Inflammatory macrophage (primary cell): ENCODE measurements at places on chromosomes 1 and 21.
A peak's percentile ranks its signal among the peaks of the same experiment; 100 is the strongest.

DNA sequence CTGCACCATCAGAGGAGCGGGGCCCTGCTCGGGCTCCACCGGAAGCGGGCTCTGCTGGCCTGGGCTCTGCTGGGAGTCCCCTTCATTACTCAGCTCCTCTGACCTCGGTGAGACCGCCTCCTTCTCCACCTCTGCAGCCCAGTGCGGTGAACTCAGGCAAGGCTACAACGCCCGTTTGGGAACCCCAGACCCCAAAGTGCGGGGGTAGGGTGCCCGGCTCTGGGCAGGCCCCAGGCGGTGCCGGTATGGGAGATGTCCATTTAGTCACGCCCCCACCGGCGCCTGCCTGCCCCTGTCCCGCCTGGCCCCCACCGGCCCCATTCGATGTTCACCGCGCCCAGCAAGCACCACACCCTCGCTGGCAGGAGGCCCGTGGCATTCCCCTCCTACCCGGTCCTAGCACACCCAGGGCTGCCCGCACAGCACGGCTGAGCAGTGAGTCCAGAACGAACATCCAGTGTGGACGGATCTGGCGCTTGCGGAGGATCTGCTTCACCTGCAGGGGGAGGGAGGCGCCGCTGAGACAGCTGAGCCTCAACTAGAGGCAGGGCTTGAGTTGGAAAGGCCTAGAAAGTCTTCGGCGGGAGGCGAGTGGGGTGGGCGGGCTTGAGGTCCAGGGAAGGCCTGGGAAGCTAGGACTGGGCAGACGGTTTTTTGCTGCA, 10.0 kb downstream of the MAP3K6 start:
- DNase-seq = no peak

DNA sequence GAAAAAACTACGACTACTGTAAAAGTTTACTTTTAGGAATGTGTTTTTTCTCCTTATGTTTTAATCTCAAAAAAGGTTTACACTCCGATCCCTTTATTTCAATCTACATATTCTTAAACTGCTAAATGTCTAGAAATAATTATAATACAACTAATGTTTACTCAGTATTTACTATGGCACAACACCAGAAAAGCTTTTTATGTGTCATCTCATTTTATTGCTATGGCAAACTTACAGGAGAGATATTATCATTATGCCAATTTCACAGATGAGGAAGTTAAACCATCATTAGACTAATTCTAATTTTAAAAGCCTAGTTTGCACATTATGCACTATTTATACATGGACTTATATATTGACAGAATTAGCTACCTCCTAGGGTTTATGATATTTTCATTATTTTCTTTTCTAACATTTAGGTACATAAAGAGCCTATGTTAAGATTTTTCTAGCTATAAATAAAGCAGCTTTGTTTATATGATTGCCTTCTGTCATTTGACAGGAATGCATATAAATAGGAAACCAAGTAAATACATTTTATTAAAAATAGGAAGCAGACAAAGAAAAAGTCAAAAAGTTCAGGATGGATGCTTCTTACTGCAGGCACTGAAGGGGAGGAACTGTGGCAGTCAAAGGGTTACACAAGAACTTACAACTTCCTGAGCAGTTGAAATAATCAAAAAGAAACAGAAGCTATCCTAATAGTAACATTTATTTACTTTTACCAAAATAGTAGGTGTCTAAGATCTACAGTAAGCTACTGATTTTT, 442.4 kb downstream of the LTN1 start:
- DNase-seq = no peak

DNA sequence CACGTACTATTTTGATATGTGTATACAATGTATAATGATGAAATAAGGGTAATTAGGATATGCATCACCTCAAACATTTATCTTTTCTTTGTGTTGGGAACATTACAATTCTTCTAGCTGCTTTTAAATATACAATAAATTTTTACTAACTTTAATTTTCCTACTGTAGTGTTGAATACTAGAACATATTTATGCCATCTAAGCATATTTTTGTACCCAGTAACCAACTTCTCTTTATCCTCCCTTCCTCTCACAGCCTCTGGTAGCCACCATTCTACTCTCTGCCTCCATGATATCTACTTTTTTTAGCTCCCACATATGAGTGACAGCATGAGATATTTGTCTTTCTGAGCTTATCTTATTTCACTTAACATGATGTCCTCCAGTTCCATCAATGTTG, 468.0 kb downstream of the COL11A1 start:
- no peak for DNase-seq

DNA sequence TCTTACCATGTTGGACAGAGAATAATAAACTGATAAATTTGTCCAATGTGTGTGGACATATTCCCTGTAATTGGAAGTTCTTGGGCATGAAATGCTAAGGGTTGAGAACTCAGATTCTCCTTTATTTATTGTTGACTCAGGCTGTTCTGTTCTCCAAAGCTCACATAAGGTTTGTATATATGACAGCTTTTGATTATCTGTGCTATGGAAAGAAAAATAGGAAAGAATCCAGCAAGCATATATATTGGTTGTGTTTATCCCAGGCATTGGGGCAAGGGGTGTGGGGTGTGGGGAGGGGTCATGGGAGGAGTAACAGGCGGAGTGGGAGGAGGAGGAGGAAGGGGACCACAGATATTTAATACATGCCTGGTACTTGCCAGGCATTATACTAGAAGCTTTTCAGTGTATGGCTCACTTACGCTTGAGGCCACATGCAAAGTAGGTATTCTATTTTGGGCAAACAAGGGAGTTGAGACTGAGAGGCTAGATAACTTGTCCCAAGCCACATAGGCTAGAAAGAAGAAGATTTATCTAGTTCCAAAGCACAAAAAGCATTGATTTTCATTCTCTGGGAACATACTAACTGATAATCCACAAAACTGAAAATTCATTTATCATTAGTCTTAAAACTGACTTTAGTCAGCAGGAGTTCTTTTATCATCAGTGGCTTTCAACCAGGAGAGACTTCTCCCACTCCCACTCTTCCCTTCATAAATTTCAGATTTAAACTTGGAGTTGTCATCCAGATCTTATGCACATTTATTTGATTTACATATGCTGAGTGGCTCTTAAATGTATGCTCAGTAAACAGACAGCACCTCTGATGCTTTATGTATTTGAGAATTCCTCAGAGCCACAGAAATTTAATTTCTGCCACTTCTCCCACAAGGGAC, 27.2 kb downstream of the NGF start:
- DNase-seq = no peak

DNA sequence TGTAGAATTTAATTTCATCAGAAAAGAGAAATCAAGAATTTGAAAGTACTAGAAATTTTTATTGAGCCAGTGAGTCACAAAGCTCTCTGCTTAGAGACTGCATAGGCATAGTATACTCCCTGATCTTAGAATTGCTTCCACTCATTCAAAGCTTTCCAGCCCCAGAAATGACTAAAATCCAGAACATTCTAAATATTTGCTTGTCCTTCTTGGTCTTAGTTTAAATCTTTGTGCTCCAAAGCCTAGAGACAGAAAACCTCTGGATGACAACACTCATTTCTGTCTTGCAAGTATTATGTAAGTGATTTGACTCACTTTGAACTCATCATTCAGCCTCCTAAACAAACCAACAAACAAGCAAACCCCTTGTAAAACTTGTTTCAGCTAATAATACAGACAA, 74.2 kb downstream of the PTPRC start:
- no peak for DNase-seq

- DNase-seq = no peak
Measured at GRCh38 chr1:82464362-82465001, 663.7 kb downstream of the ADGRL2 start.

DNA sequence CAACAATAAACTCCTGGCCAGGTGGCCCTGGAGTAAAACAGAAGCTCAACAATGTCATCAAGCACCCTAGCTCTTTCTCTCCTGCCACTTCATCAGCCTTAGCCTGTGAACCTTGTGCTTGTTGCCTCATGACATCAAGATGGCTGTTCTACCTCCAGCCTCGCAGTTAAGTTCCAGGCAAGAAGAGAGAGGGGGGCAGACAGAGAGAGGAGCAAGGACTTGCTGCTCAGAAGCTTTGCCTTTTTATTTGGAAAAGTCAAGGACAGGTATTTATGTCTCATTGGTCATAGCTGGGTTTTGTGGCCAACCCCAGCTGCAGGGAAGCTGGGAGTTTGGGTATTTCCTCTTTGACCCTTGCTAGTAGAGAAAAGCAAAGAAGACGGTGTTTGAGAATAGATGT, 60.3 kb upstream of the GADD45A start:
- no peak for DNase-seq

GRCh38 chr1:41645062-41645461, 160.6 kb upstream of the EDN2 start:
- no peak for DNase-seq

DNA sequence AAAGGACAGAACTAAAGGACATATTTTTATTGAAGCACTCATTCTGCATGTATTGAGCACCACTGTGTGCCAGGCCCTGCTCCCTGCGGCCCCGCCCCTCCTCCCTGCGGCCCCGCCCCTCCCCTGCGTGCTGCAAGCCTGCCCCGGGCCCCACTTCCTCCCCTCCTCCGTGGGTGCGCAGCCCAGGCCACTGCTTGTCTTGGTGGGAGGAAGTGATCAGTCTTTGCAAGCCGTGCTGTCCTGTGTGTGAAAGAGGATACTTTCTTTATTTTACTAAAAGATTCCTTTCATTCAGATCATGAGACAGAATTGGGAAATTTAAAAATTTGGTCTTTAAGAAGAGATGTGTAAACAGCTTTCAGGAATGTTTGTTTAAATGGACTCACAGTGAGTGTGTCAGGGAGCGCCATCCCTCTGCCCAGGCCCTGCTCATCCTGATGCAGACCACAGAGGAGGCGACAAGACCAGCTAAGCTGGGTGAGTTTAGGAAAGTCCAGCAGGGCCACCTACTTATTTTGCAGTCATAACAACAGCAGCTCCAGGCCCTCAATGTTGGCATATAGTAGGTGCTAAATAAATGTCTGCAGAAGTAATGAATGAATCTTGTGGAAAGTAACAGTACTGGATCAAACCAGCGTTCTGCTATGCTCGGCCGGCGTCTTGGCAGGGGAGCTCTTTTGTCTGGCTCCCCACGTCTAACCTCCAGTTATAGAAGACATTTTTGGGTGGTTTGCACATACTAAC, 88.3 kb upstream of the SELENON start:
- DNase-seq = peak; percentile 79

GRCh38 chr1:88063605-88064004, 620.5 kb upstream of the PKN2 start:
- no peak for DNase-seq

GRCh38 chr1:217857061-217857460, 225.9 kb downstream of the SPATA17 start:
- DNase-seq = no peak

DNA sequence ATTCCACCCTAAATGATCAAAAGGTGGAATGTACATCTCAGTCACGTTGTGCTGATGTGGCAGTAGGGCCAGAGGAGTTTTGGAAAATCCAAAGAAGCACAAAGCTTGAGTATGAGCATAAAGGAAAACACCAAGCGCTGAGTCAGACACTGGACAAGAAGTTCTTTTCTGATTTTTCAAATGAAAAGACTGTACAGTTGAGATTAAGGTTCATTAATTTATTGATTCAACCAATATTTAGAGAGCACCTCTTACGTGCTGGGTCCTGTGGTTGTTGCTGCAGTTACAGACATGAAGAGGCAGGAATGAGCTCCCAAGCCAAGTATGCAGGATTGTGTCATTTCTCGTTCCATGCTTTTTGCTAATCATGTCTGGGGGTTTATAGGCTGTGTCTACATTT, 28.9 kb upstream of the APP start:
- DNase-seq = no peak

DNA sequence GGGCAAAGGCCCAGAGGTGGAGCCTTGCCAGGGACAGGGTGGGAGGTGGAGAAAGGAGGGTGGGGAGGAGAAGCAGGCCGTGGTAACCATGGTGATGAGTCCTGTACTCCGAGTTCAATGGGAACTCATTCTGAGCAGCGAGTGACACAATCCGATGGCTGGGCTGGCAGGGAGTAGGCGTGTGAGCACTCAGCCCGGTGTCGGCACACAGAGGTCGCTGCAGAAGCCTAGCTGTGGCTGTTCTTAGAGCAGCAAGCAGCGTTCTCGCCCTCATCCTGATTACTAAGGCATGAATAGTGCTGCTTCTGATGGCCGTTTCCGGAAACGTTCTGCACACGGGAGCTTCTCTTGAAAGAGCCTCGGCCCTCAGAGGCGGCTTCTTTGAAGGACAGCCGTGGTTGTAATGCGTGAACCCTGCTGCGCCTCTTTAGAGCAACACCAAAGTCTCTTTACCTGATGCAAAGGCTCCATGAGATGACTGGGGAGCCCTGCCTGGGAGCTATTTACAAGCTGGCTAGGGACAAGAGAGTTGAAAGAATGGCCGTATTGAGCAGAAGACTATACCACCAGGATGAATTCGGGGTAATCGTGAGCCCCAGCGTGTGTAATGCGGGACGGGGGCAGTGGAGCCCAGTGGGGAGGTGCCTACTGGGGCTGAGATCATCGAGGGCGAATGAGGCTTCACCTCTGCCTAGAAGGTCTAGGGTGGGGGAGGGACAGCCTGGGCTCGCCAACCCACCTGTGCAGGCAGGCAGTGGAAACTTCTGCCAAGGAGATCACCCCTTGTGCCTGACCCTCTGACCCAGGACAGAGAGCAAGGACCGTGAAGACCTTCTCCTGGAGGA, 72.8 kb upstream of the PAX7 start:
- DNase-seq = peak; percentile 53

- no peak for DNase-seq
Measured at GRCh38 chr1:240319998-240320397, 228.3 kb downstream of the FMN2 start.

DNA sequence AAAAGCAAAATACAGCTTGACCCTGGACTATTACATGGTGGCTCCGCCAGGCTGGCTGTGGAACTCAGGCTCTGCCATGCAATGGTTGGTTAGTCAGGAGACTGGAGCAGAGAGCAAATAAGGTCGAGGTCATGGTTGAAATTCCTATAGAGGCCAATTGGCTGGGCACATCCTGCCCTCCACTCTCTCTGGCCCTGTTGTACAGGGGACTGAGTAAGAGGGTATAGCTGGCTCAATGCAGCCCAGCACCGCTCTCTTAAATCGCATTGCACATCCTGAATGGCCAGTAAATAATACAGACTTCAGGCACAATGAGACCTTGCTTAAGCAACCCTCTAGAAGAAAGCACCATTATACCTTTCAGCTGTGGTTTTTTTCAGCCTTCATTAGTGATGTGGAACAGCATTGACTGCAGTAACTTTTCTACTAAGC, 59.3 kb upstream of the PPP2R5A start:
- no peak for DNase-seq

- DNase-seq = no peak
Measured at GRCh38 chr1:18304151-18304869, 176.4 kb upstream of the KLHDC7A start.
